ENCODE measurements at places on chromosomes 6 and 20. TPM values are rescaled to one million over a fixed set of nuclear protein-coding genes. Genes with fewer than 3 reads are reported as not detected.

PKHD1 gene
- 19.6 TPM for polyA plus RNA-seq

NINL gene
- 35.5 TPM for polyA plus RNA-seq

MYLIP gene
- polyA plus RNA-seq = 60.1 TPM

GPR6 gene
- not detected for polyA plus RNA-seq

SPDEF gene
- polyA plus RNA-seq = 0.19 TPM

KCNK16 gene
- not detected for polyA plus RNA-seq

BCL2L1 gene
- 87.9 TPM for polyA plus RNA-seq

CAGE1 gene
- not detected for polyA plus RNA-seq

POPDC3 gene
- polyA plus RNA-seq = 0.39 TPM

GJA10 gene
- not detected for polyA plus RNA-seq

HLA-DQA1 gene
- polyA plus RNA-seq = 3.6 TPM

- no peak for DNase-seq
Measured at GRCh38 chr6:71310261-71310660, 21.6 kb downstream of the OGFRL1 start.

DNA sequence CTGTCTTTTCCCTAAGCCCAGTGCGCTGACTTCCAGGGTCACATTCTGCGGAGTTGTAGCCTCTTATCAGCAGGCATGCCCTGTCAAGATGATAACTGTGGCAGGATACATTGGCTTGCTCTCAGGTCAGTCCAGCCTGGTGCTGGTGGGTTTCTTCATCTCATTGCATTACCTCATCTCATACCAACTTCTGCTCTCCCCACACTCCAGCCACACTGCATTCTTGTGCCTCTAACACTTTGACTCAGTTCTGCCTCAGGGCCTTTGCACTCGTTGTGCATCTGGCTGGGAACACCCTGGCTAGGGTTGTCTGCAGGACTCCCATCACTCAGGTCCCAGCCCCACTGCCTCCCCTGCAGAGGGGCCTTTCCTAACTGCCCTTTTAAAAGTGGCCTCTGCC is 110.3 kb upstream of the BACH2 start:
- DNase-seq = no peak

DNA sequence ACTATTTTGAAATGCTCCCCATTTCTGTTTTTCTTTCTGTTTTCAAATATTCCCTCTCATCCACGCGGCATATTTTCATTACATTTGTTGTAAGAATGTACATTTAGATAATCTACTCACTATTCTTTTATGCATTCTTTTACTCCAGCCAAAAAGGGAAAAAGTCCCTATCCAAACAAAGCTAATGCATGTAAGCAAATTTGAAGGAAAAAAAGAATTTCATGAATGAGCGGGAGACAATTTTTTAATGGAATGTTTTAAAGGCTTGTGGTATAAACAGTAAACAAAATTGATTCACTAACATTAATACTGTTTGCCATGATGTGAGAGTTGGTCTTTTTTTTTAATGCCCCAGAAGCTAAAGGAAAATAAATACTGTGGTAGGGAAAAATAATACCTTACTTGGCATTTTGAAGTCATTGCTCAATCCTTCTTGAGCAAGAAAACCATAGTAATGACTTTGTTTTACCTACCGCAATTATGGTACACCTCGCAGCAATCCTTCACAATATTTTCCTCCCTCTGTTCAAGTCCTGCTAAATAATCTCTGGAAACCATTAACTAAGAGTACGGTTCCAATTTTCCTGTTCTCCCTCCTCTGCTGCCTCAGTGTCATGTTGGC is 79.0 kb downstream of the BACH2 start:
- no peak for DNase-seq

DNA sequence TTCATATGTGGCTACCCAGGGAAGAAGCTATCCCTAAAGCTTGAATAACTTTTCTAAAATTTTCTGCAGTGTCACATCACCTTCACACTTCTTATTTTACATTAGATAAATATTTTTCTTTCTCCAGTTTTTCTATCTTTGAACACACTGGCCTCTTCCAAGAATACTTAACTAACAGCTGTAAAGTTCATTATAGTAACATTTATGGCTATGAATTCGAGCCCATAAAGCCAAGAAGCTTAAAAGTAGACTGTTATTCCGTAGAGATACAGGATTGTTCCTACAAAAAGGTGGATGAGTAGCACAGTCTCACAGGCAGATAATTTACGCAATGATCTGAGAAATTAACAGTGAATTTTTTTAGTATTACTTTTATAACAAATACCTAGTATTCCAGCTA is 55.7 kb upstream of the BMP5 start:
- no peak for DNase-seq

DNA sequence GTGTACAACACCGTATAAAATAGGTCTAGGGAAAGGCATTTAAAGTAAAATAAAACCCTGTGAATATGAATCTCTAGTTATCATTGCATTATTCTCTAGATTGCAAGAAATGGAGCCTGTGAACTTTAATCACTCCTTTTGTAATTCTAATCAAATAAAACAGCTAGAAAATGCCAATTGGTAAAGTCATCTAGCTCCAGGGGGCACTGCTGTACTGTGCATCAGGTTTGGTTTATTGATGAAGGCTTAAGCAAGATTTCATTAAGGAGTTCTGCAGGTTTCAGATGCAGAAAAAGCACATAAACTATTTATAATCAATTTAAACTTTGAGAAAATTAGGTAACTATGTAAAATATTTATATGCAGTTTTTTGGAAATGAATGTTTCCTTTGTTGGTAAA is 645.0 kb downstream of the PHF3 start:
- DNase-seq = no peak

DNA sequence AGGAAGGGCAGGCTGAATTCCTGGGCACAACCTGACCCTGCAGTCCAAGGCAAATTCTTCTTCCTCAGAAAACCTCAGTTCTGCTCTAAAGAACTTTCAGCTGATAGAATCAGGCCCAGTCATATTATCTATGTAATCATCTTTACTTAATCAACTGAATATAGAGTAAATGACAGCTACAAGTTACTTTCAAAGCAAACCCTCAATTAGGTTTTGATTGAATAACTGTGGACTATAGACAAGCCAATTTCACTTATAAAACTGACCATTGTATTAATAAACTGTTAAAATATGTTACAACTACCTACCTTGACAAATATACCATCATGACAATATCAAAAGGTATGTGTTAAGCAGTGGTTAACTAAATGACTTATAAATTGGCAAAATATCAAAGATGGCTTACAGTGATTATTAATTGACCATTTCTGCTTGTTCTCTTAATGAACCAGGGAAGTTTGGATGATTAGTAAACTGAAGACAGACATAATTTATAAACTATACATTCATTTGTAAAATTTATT is 46.1 kb upstream of the ADGRF5 start:
- no peak for DNase-seq

- no peak for DNase-seq
Measured at GRCh38 chr6:149990661-149991471, 27.1 kb downstream of the ULBP1 start.

- DNase-seq = no peak
Measured at GRCh38 chr20:6784210-6784631, 16.7 kb downstream of the BMP2 start.

DNA sequence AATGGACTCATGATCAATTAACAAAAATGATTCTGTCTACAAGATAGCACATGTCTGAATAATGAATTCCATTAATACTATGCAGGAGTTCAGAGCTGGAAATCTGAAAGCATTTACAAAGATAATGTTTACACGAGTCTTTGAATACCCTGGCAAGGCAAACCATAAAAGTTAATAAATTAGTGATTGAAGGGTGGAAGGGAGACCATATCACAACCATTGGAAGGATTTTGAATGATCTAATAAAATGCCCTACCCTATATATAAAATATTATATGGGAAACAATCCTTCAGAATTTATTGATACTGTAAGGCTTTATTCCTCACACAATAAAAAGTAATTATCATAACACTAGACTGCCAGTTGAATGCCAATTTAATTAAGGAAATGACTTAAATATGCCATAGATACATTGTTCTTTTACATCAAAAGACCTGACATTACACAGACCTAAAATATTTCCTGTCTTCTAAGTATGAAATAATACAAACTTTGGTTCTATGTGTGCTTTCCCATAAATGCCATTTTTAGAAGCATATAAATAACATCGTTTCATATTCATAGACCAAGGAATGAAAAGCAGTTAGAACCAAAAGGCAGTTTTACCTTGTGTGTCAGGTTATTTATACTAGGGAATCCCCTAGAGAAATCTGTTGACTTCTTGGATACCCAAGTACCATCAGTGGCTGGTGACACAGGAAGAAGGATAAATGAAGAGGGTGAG is 249.2 kb upstream of the MARCKS start:
- no peak for DNase-seq

GRCh38 chr6:45922728-45923351 is 92.8 kb downstream of the CLIC5 start:
- peak; percentile 59 for DNase-seq

GRCh38 chr6:74971633-74972032 is 234.2 kb downstream of the COL12A1 start:
- DNase-seq = no peak

DNA sequence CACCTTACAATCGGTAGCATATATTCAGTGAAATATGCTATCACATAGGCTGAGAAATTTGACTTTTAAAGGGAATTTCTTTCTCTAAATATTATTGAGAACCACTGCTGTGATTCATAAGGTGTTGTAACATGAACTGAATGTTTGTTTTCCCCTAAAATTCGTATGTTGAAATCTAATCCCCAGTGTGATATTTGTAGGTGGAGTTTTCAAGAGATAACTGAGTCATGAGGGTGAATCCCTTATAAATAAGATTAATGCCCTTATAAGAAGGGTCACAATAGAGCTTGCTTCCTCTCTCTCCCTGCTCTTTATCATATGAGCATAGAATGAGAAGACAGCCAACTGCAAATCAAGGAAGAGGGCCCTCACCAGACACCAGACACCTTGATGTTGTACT is 64.8 kb downstream of the LMBRD1 start:
- no peak for DNase-seq

- DNase-seq = no peak
Measured at GRCh38 chr20:3158968-3159431, 665 bp downstream of the FASTKD5 start.

- DNase-seq = no peak
Measured at GRCh38 chr20:44544263-44544662, 22.4 kb upstream of the SERINC3 start.

GRCh38 chr6:5471637-5472398 is 210.5 kb downstream of the FARS2 start:
- no peak for DNase-seq

GRCh38 chr6:39224523-39225182 is 4.6 kb downstream of the KCNK5 start:
- no peak for DNase-seq

GRCh38 chr6:11011787-11012234 is 32.3 kb downstream of the ELOVL2 start:
- DNase-seq = peak; percentile 11

GRCh38 chr6:46407246-46407645 is 84.0 kb downstream of the RCAN2 start:
- no peak for DNase-seq

- DNase-seq = no peak
Measured at GRCh38 chr6:3711776-3712175, 39.7 kb downstream of the PXDC1 start.

DNA sequence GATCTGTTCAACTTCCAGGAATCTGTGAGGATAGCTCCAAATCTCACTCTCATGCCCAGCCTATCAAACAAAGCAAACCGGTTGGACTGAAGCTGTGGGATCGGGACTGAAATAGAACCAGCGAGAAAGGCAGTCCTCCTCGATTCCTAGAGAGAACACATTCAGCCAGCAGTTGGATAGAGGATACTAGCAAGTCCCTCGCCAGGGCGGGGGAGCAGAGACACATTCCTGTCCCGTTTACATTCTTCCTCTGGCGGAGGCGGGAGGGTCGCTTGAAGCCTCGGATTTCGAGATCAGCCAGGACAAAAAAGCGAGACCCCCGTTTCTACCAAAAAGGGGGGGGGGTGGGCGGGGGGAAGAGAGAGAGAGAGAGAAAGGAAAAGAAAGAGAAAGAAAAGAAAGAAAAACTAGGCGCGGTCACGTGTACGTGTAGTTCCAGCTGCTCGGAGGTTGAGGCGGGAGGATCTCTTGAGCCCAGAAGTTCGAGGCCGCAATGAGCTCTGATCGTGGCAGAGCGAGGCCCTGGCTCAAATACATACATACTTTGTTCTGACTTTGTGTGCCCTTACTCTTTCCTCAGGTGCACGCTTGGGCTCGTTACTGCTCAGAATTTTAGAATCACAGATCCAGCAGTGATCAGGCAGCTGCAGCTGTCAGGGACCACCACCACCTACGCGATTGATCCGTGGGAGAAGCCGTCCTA is 19.5 kb downstream of the ZNF311 start:
- peak; percentile 96 for DNase-seq

GRCh38 chr6:56669041-56669440 is 26.4 kb upstream of the DST start:
- no peak for DNase-seq

- peak; percentile 5 for DNase-seq
Measured at GRCh38 chr6:136823128-136823660, 802 bp downstream of the PEX7 start.

- DNase-seq = no peak
Measured at GRCh38 chr20:51583499-51583898, 41.0 kb upstream of the NFATC2 start.

- DNase-seq = no peak
Measured at GRCh38 chr6:143234734-143235133, 174.0 kb downstream of the AIG1 start.

- no peak for DNase-seq
Measured at GRCh38 chr6:41940759-41941279, 789 bp downstream of the CCND3 start.

DNA sequence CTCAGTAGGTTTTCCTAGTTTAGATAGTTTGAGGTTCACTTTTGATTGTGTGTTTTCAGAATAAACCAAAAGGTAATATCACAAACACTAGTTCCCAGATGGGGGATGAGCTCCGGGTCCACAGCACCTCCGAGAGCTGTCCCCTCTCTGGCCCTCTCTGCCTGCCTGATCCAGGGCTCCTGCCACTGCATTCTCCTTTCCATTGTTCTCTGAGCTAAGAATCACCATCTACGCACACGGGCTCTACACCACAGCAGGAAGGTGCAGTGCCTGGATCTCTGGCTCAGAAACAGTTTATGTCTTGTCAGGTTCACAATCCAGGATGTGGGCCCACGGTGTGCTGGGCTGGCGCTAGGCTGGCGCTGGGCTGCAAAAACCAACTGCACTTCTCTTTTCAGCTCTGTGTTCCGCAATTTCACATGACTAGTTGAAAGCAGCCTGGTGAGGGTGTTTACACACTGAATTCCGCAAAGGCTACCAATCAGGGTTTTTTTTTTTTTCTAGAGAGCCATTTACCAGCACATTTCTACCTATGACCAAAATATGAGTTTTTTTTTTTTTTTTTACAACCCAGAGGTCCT is 167.5 kb downstream of the SOD2 start:
- DNase-seq = no peak

DNA sequence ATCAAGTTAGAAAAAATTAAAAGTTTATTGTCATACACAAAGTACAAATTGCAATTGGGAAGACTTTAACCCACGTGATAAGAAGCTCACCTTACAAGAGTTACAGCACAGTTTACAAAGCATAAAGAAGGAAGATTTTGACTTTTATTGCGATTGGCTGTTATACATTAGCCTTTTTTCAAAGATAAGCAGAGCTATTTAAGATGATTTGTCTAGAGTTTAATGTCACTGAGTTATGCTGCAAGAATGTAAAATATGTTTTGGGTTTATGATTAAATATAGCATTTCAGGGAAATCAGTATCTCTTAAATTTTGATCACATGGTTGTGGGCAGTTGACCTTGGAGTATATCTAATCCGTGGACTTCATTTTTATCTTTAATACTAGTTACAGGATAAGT is 664.2 kb upstream of the PTCHD4 start:
- no peak for DNase-seq
